ENCODE measurements at places on chromosomes 1 and 21. TPM values are rescaled to one million over a fixed set of nuclear protein-coding genes. Genes with fewer than 3 reads are reported as not detected.

DNA sequence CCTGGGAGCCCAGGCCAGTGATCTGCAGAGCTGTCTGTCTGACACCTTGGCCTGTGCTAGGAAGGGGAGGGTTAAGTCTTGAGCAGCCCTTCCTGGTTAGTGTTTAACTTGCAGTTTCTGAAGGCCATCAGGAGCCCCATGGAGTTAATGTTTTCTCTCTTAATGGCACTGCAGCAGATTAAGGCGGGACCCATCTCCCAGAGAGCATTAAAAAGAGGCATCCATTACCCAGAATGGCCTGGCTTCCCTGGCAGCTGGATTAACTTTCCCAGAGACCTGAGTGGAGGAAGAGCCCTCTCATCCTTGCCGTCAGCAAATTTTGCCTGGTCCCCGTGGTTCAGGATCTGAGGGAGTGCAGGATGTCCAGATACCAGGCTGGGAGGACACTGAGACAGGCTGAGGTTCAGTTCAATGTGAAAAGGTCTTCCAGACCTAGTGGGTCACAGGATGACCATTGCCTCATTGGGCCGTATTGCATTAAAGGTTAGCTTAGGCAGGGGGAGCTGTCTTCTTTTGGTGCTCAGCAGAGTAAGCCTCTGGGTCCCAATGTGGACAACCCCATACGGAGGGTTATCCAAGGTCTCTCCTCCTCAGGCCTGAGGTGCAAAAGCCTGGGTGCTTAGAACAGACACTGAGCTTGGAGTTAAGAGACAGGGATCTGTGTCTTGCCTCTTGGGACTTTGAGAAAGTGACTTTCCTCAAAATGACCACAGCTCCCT is 522.6 kb downstream of the PTPRU start:
- no peaks in the 10 kb centered on the region for H3K27me3 ChIP-seq
- no peaks in the 10 kb centered on the region for H3K36me3 ChIP-seq
- no peak overlapping the region for H3K4me3 ChIP-seq
- peak; percentile 64 for DNase-seq
- no peak overlapping the region for H3K27ac ChIP-seq

GRCh38 chr1:176456795-176457194 is 6.2 kb upstream of the PAPPA2 start:
- H3K27ac ChIP-seq: no peak overlapping the region
- H3K4me1 ChIP-seq: no peaks in the 10 kb centered on the region
- H3K36me3 ChIP-seq: no peaks in the 10 kb centered on the region

GRCh38 chr1:38507563-38507962 is 352.0 kb downstream of the RRAGC start:
- no peaks in the 10 kb centered on the region for H3K36me3 ChIP-seq
- H3K4me3 ChIP-seq: no peak overlapping the region
- DNase-seq: no peak

GRCh38 chr21:20730441-20730840 is 267.8 kb upstream of the NCAM2 start:
- H3K4me1 ChIP-seq: no peaks in the 10 kb centered on the region
- no peak for DNase-seq
- H3K4me3 ChIP-seq: no peak overlapping the region
- no peaks in the 10 kb centered on the region for H3K36me3 ChIP-seq
- no peak overlapping the region for H3K27ac ChIP-seq

- H3K36me3 ChIP-seq: no peaks in the 10 kb centered on the region
- no peak overlapping the region for H3K27ac ChIP-seq
- no peak overlapping the region for H3K4me3 ChIP-seq
- H3K4me1 ChIP-seq: no peaks in the 10 kb centered on the region
- no peak for DNase-seq
These were observed 181.4 kb upstream of the B3GALT2 start for GRCh38 chr1:193367863-193368262.

- DNase-seq: no peak
- H3K36me3 ChIP-seq: peaks cover 4% of the 10 kb centered on the region
- no peaks in the 10 kb centered on the region for H3K27me3 ChIP-seq
These were observed 730 bp downstream of the CDC42SE1 start for GRCh38 chr1:151058692-151059091.

- no peaks in the 10 kb centered on the region for H3K36me3 ChIP-seq
- DNase-seq: no peak
- no peak overlapping the region for H3K27ac ChIP-seq
- H3K4me3 ChIP-seq: no peak overlapping the region
- no peaks in the 10 kb centered on the region for H3K27me3 ChIP-seq
- H3K4me1 ChIP-seq: no peaks in the 10 kb centered on the region
These were observed 651.9 kb downstream of the MRPL39 start for GRCh38 chr21:24955275-24955961.

DNA sequence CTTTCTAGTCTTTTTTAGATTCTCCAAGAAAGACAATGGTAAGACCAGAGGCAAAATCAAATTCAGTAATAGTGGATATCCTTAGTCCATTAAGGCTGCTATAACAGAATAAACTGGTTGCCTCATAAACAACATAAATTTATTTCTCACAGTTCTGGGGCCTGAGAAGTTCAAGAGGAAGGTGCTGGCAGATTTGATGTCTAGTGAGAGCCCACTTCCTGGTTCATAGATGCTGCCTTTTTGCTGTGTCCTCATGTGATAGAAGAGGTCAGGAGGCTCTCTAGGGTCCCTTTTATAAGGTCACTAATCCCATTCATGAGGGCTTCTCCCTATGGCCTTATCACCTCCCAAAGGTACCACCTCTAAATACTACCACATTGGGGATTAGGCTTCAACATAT is 31.5 kb upstream of the BTG3 start:
- H3K4me1 ChIP-seq: no peaks in the 10 kb centered on the region
- H3K27ac ChIP-seq: no peak overlapping the region
- no peak overlapping the region for H3K4me3 ChIP-seq
- no peaks in the 10 kb centered on the region for H3K27me3 ChIP-seq
- DNase-seq: no peak

DNA sequence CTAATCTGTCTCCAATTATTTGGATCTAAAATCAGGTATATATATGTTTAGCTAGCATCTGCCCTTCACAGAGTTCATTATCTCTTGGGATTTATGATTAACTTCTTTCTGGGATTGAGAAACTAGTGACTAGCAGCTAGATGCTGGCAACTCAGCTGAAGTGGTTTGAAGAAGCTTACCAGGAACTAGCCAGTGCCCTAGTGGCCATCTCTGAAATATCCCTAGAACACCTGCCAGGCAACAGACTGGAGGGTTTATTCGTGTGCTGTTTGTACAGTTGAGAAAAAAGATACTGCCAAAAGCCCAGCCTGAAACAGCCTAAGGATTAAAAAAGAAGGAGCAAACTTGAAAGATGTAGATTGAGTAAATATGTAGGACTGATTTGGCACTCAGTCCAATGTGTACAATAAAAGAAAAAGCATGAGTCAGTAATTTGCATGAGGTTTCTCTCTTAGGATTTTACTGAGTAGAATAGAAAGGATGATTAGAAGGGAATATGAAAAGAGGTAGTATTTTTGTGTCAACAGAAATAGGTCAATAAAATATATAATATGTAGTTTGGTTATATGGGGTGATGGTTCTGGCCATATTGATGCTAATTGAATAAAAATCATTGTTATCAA is 1144.6 kb upstream of the ADGRL2 start:
- no peak overlapping the region for H3K4me3 ChIP-seq
- no peak for DNase-seq
- no peaks in the 10 kb centered on the region for H3K4me1 ChIP-seq
- H3K36me3 ChIP-seq: no peaks in the 10 kb centered on the region
- no peaks in the 10 kb centered on the region for H3K27me3 ChIP-seq
- H3K27ac ChIP-seq: no peak overlapping the region

GRCh38 chr1:95119273-95119672 is 2.1 kb downstream of the TLCD4 start:
- H3K4me3 ChIP-seq: no peak overlapping the region
- H3K27me3 ChIP-seq: no peaks in the 10 kb centered on the region
- no peaks in the 10 kb centered on the region for H3K36me3 ChIP-seq
- H3K27ac ChIP-seq: no peak overlapping the region

GRCh38 chr1:69498711-69499110 is 69.0 kb upstream of the LRRC7 start:
- H3K27ac ChIP-seq: no peak overlapping the region
- no peaks in the 10 kb centered on the region for H3K36me3 ChIP-seq
- no peak overlapping the region for H3K4me3 ChIP-seq
- DNase-seq: no peak
- no peaks in the 10 kb centered on the region for H3K4me1 ChIP-seq

DNA sequence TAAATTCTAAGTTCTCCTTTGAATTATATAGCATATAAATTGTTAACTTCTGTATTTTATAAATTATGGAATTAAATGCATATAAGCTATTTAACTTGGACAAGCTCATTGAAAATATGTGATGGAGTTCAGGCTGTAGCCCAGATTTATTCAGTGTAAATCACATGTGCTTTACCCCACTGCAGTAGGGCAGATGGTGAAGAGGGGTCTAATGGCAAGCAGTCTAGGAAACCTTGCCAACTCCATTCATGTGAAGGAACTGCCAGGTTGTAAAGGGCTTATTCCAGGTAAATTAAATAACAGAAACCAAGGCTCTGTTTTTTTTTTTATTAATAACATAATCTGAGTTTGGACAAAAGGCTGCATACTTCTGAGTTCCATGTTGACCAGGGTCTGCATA is 243.2 kb downstream of the NCAM2 start:
- no peaks in the 10 kb centered on the region for H3K4me1 ChIP-seq
- no peaks in the 10 kb centered on the region for H3K36me3 ChIP-seq
- H3K27ac ChIP-seq: no peak overlapping the region
- no peak overlapping the region for H3K4me3 ChIP-seq
- no peak for DNase-seq

DNA sequence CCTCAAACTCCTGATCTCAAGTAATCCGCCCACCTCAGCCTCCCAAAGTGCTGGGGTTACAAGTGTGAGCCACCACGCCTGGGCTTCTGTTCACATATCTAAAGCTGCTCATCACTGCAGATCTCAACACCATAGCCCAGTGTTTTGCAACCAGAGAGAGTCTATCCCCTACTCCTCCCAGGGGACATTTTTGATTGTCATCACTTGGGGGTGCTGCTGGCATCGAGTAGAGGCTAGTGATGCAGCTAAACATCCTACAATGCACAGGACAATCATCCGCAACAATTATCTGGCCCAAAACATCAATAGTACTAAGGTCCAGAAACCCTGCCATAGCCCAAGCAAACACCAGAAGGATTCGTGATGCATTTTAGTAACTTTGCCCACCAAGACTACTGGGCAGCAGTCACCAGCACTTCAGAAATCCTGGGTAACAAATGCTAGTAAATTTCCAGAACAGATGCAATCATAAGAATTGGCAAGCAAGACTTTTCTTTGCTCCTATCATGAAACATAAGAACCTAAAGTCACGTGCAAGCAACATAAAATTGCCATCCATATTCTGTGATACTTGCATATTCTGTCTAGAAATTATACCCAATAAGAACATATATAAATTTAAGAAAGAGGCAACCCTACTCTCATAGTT is 159.2 kb downstream of the APP start:
- H3K27me3 ChIP-seq: no peaks in the 10 kb centered on the region
- no peaks in the 10 kb centered on the region for H3K4me1 ChIP-seq
- H3K4me3 ChIP-seq: no peak overlapping the region
- no peak for DNase-seq
- no peaks in the 10 kb centered on the region for H3K36me3 ChIP-seq

GRCh38 chr21:35058058-35058457 is 9.0 kb upstream of the RUNX1 start:
- no peaks in the 10 kb centered on the region for H3K36me3 ChIP-seq
- H3K27ac ChIP-seq: no peak overlapping the region
- no peak for DNase-seq
- H3K4me1 ChIP-seq: no peaks in the 10 kb centered on the region
- no peaks in the 10 kb centered on the region for H3K27me3 ChIP-seq

DNA sequence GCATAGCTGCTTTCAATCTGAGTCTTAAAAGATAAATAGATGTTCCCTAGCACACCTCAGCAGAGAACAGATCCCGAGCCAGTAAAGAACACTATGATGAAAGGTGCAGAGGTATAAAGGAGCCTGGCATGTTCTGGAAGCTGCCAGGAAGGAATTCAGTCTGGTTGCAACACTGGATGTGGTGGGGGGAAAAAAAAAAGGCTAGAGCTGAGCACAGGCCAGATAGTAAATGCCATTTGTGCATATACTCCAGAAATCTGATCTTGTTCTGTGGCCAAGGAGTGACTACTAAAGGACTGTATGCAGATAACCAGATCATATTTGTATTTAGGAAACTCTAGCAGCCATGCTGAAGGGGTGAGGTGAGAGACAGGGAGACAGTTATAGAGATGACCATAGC is 240.3 kb downstream of the VAV3 start:
- H3K27ac ChIP-seq: no peak overlapping the region
- no peak for DNase-seq
- H3K4me3 ChIP-seq: no peak overlapping the region
- H3K27me3 ChIP-seq: no peaks in the 10 kb centered on the region
- no peaks in the 10 kb centered on the region for H3K4me1 ChIP-seq

DNA sequence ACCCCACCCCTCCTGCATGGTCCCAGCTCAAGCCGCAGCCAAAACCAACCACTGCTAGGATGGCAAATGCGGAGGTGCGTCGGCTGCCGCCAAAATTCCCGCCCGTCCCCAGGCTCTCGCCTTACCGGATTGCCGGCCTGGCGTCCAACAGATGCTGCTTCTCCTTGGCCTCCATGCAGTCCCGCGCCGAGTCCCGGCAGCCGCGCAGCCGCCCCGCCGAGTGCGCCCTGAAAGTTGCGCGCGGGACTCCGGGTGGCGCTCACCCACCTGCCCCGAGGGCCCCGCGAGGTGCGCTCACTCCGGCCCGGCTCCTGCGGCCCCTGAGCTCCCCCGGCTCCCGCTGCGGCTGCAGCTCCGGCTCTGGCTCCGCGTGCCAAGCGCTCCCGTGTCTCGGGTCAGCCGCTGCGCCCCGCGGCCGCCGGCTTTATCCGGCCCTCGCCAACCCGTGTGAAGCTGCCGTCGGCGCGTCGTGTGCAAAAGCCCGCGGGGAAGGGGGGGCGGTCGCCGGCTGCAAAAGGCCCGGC is at the start of gene SLC30A2:
Gene SLC30A2 (minus strand): TSS at position 397 of the 524 bp plus-strand sequence. CDS start 222 bp downstream, at position 175.
- H3K36me3 ChIP-seq: no peaks in the 10 kb centered on the region
- no peaks in the 10 kb centered on the region for H3K27me3 ChIP-seq
- H3K4me1 ChIP-seq: peaks cover 20% of the 10 kb centered on the region
- DNase-seq: no peak
- H3K27ac ChIP-seq: no peak within 1 kb of the TSS

DNA sequence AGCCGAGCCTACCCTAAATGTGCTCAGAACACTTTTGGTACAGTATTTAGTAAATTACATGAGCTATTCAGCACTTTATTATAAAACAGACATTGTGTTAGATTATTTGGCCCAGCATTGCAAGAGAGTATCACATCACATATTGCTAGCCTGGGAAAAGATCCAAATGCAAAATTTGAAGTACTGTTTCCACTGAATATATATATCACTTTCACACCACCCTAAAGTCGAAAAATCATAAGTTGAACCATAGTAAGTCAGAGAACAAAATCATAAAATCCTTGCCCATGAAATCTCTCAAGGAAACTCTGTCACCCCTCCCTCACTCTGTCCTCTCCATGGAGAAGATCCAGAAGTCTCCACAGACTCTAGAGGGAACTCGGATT is 33.1 kb downstream of the RGS8 start:
- H3K4me1 ChIP-seq: no peaks in the 10 kb centered on the region
- H3K27me3 ChIP-seq: no peaks in the 10 kb centered on the region
- no peak overlapping the region for H3K4me3 ChIP-seq
- H3K27ac ChIP-seq: no peak overlapping the region

- H3K4me1 ChIP-seq: no peaks in the 10 kb centered on the region
- H3K4me3 ChIP-seq: no peak overlapping the region
- no peak overlapping the region for H3K27ac ChIP-seq
- no peaks in the 10 kb centered on the region for H3K36me3 ChIP-seq
- no peak for DNase-seq
- no peaks in the 10 kb centered on the region for H3K27me3 ChIP-seq
These were observed 6.2 kb upstream of the LBR start for GRCh38 chr1:225434046-225434445.

SFN gene
- total RNA-seq: 406 TPM

JAM2 gene
- 9.1 TPM for total RNA-seq

ITPKB gene
- 31.7 TPM for total RNA-seq

BCAR3 gene
- 22.8 TPM for total RNA-seq

TMEM51 gene
- 31.4 TPM for total RNA-seq

KRTCAP2 gene
- 117 TPM for total RNA-seq

Data from vagina (tissue), 2 donors.